ENCODE measurements at places on chromosomes 5 and 9. TPM values are rescaled to one million over a fixed set of nuclear protein-coding genes. Genes with fewer than 3 reads are reported as not detected.

The GADD45G gene
- 54.0 TPM for total RNA-seq

The ADRB2 gene
- total RNA-seq, result 5.4 TPM

The DOK3 gene
- total RNA-seq, result 3.4 TPM

The NUDT12 gene
- total RNA-seq, result 10.9 TPM

The LCN10 gene
- 10.6 TPM for total RNA-seq

The RNF183 gene
- total RNA-seq, result not detected

The HEMGN gene
- total RNA-seq, result not detected

The PHF24 gene
- total RNA-seq, result 0.10 TPM

The PCDHA9 gene
- not detected for total RNA-seq

The IFNA2 gene
- total RNA-seq, result not detected

The BSPRY gene
- 0.37 TPM for total RNA-seq

The PLPP7 gene
- 127 TPM for total RNA-seq

The ARL14EPL gene
- not detected for total RNA-seq

The PCDHB11 gene
- total RNA-seq, result 0.74 TPM

The QRFP gene
- not detected for total RNA-seq

The SLC23A1 gene
- not detected for total RNA-seq

The ELP1 gene
- total RNA-seq, result 20.7 TPM

The ADAMTS19 gene
- total RNA-seq, result 1.1 TPM

DNA sequence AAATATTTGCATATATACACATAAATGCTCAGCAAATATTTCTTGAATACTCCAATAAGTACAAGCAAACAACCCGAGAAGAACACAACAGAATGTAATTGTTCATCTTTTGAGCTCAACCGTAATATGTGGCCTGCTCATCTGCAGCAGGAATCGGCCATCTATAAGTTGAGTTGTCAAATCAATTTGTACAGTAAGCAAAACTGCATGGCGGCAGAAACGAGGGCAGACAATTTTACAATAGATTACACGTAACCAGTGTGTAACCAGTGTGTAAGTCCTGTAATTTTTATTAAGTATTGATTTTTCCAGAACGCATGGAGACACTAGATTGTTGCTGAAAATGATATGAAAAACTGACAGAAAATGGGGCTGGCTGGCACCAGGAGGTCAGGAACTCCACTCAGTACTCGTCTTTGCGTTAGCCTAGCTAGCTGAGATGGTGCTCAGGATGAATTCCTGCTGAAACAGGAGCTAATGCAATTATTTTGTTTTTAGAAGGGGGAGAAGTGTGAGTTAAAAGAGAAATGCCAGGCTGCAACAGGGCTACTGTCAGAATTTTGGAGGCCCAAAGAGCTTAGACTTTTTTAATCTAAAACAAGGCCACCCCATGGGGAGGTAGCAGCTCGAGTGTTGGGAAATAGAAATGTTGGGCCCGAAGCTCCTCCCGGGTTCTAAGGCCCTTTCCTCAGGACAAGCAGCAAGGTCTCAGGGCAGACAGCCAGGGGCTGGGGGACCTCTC lies 682 bp downstream of the DHX29 start:
- DNase-seq, result no peak

DNA sequence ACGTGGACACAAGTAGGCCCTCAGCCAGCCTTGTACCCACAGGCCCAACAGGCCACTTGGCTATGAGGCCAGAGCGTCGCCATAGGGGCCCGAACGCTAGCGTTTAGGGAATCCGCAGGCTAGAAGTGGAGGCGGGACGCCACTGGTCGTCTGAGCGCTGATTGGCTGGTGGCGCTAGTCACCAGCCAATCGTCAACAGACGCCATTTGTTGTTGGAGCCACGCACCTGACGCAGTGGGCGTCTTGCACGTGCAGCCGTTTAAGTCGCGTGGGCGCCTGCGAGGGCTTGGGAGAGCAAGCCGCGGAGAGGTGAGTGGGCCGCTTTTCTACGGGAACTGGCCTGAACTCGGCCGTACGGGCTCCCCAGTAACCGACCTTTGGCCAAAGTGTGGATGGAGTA lies at the start of gene DDX4:
Gene DDX4, plus strand, starts transcription at position 269 of the 400 bp plus-strand sequence. CDS start 903 bp downstream, outside the sequence.
- DNase-seq, result no peak

DNA sequence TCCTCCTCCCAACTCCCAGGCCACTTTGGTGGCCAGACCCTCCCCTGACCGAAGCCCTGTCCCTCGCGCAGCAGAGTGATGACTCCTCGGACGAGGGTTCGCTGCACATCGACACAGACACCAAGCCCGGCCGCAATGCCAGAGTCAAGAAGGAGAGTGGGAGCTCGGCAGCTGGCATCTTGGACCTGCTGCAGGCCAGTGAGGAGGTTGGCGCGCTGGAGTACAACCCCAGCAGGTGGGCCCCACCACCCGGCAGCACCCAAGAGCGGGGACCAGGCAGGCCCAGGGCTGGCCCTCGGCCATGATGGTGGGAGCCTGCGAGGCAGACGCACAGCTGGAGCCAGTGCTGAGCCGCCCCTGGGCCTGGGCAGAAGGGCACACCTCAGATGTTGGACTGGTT lies 90.6 kb downstream of the PHF2 start:
- DNase-seq, result peak; percentile 23

DNA sequence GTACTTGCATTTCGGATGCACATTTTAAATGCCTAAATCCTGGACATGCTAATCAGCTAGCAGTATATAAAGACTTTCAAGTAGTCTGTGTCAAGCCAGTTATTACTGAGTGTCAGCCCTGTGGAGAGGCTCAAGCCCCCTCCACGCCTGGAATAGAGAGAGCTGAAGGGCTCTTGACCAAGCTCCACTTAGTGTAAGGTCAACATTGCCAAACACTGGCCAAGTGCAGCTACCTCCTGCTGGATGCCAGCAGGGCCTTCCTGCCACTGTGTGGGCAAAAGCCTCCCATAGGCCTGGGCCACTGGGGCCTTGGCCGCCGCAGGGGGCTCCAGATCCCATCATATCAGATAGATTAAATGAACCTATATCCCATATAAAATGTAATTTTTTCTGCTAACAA lies 239.4 kb upstream of the PANK3 start:
- peak; percentile 39 for DNase-seq

GRCh38 chr5:158877706-158878105 lies 222.0 kb downstream of the EBF1 start:
- no peak for DNase-seq

DNA sequence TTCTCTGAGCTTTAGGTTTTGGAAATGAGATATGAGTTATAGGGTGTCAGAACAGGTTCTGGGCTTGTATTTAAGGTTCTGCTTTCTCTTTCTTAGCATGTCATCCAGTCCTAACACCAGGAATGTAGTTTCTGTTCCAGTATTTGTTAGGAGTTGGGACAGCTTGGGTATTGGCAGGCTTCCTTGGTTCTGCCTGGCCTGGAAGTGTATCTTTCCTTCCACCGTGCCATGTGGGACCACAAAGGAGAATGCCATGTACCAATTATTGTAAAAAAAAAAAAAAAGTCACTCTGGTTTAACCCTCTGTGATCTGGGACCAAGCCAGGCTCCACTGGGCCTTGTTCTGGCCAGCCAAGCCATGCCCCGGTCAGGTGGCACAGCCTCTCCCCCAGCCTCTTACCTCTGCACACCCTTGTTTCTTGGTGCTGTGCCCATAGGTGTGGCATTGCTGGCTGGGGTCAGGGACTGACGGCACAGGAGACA lies 47.8 kb downstream of the ARHGAP26 start:
- DNase-seq, result peak; percentile 35

- DNase-seq, result no peak
Measured at GRCh38 chr5:143271431-143271830, 132.1 kb downstream of the NR3C1 start.

- DNase-seq, result no peak
Measured at GRCh38 chr5:76351176-76351575, 51.9 kb upstream of the IQGAP2 start.

- peak; percentile 26 for DNase-seq
Measured at GRCh38 chr9:137432687-137433348, 8.3 kb downstream of the ENTPD8 start.

DNA sequence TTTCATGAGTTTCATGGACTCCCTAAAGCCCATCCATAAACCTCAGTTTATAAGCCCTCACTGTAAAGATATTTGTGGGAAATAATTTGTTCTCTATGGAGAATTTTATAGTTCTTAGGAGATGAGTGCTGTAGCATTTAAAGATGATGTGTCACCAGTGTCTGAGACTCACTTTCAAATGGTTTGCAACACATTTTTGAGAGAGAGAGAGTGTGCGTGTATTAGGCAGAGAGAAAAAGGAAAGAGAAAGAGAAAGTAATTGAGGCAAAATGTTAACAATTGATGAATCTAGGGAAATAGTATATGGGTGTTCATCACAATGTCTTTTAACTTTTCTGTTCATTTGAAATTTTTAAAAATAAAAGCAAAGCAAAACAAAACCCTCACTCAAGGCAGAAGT lies 479.0 kb downstream of the ZSWIM6 start:
- DNase-seq, result no peak

GRCh38 chr9:83007521-83008300 lies 55.2 kb downstream of the RASEF start:
- DNase-seq, result no peak

DNA sequence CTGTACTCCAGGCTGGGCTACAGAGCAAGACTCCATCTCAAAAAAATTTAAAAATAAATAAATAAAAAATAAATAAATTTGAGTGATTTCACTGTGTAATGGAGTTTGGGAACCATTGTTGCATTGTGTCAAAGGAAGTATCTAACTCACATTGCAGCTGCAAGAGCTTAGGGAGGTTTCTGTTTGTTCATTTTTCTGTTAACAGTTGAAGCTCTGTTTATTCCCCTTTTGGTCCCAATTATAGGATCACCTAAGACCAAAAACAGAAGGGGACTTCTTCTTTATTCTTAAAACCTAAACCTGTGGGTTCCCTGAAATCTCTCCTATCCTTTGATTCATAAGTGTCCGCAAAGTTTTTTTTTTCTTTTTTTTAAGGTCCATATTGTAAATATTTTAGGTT lies 28.6 kb upstream of the PCAT7 start:
- DNase-seq, result no peak

- peak; percentile 50 for DNase-seq
Measured at GRCh38 chr5:52799358-52799982, 11.8 kb downstream of the ITGA1 start.

GRCh38 chr9:128702949-128703615 lies 779 bp downstream of the PKN3 start:
- peak; percentile 57 for DNase-seq

DNA sequence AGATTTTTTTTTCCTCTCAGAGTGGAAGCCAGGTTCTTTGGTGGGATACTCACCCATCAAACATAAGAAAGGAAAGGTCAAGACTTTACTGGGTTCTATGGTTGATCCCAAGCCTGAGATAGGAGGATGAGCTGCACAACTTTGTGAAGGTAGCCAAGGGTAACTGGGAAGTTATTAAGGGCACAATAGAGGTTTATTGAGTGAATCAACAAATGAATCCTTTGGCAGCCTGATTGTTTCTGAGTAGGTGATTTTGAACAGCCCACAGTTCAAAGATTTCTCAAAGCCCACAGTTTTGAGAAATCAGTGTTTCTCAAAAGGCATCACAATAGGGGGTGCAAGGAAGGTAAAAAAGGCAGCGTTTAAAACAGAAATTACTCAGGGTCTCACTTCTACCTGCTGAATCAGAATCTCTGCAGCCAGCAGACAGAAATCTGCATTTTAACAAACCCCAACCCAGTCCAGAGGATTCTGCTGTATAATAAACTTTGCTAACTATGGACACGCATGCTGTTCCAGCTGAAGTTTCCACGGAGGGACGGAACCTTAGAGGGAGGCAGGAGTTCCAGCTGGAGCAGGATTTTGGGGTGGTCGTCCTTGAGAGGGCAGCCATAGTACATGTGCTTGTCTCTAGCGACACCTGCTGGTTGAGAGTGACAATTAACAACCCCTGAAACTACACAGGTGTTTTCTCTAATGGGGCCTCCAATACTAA lies 32.7 kb upstream of the FSD1L start:
- no peak for DNase-seq

DNA sequence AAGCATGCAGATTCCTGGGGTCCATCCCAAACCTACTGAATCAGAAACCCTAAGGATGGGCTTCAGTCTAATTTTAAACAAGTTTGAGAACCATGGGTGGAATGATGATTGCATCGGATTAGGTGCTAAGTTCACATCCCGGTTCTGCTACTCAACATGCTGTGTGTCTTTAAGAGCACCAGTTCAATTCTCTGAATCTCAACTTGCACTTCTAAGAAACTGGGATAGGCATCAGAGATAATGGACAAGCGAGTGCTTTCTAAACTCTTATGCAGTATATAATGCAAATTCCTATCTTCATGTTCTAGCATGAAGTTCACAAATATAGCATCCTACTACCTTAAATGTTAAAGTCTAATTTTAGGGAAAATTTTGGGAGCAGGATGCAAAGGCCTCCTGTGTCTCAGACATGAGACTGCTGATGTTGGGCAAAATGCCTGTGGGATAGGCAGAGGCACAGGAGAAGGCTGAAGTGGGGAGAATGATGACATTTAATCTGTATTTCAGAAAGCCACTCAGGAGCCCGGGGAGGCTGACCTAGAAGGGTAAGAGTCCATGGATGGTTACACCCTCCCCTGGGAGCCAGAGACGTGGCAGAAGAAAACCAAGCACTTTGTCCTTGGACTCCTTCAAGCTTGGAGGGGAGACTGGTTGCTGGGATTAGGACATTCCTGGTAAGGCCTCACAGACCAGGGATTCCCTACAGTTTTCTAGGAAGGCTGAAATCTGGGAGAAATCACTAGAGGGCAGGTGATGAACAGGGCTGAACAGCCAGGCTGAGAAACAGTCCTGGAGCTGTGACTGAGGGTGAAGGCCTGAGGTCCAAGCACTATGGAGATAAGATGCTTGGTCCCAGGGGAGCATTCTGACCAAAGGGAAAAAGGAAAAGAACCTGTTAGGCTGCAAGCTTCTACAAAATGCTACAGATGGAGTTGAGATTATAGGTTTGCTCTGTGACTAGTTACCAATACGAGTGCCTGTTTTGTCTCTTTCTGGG lies 311.9 kb upstream of the PANK3 start:
- DNase-seq, result no peak

DNA sequence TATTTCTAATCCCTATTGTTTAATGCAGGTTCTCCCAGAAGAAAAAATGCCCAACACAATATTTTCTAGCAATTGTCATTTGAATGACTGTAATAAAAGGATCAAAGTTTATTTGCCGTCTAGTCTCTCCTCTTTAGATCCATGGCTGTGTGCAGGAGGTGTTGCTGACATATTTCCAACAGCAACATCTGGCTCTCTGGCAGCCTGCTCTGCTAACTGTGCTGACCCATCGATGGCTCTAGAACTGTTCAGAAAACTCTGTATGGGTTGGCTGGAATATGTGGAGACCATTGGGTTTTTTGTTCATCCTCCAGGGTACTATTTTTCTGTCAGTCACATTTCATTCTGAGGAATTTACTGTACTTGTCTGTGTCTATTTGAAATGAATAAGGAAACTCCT lies 202.0 kb upstream of the SLC27A6 start:
- DNase-seq, result peak; percentile 30

- no peak for DNase-seq
Measured at GRCh38 chr5:68074633-68075032, 140.9 kb upstream of the PIK3R1 start.

GRCh38 chr5:39948867-39949468 lies 524.2 kb upstream of the DAB2 start:
- no peak for DNase-seq

- DNase-seq, result no peak
Measured at GRCh38 chr9:21558615-21559401, 76.7 kb upstream of the IFNE start.

- DNase-seq, result no peak
Measured at GRCh38 chr5:150333400-150333799, 24.1 kb upstream of the TCOF1 start.

- DNase-seq, result no peak
Measured at GRCh38 chr9:115099901-115100300, 18.1 kb downstream of the TNC start.
